ENCODE measurements at places on chromosomes 2 and 18.

DNA sequence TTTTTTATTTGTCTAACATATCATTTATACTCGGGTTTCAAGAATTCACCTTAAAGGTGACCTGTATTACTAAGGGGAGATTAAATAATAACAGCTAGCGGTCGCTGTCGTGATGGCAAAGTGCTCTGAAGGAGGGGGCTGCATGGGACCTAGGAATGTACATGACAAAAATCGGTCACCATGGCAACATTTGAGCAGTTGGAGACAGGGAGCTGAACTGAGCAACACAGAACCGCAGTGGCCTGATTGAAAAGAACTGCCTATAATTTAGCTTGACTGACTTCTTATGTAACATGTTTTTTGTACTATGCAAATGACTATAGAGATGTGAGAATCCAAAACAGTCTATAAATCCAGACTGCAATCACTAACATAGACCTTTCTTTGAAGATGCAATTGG, 34.3 kb upstream of the EPHA4 start:
- DNase-seq = no peak

GRCh38 chr2:36569267-36569856, 28.6 kb downstream of the FEZ2 start:
- no peak for DNase-seq

GRCh38 chr2:181130686-181131085, 150.3 kb downstream of the UBE2E3 start:
- DNase-seq = no peak

DNA sequence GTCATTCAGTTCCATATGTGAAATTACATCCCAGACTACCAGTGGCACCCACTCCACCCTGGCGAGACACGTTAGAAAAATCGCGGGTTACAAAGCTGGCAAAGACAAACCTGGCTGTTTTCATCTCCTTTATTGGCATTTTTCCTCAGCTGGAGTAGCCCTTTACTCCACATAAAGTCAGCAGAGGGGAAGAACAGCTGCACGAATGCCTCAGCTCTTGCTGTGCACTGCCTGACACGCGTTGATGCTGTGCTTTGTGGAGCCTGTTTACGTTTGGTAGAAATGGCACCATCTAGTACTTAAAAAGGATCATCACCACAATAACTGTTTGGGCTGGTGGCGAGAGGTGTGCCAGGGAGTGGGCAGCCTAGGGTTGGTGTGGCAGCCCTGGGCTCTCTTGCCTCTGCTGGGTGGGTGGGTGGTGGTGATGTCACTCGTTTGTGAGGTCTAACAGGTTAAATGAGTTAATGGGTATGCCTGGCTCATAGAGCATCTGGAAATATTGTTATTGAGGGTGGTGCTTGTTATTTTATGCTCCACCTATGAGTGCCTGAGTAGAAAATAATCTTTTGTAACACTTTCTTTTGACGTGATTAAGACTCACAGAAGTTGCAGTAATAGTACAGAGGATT, 16.4 kb downstream of the FARP2 start:
- no peak for DNase-seq

DNA sequence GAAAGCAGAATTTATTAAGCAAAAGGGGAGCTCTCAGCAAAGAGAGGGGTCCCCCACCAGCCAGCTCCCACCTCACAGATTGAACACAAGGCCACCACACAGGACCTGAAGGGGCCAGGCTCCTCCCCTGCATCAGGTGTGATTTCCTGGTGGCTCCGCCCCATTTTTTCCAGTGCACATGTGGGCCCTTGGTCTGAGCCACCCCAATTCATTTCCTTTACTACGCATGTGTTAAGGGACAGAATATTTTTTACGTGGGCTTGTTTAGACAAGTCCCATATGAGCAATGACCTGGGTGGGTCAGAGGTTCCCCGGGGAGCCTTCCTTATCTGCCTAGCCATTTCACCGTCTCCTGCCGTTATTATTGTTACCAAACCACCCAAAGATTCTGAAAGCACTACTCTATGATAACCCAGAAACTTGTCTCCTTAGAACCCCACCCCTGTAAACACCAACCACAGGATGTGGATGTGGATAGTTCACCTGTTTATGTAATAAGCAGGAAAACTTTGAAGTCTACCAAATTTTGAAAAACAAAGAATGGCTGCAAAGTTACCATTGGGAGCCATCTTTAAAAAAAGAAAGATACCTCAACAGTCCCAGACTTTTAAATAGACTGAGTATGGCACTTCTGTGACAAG, 191.7 kb downstream of the CD226 start:
- no peak for DNase-seq

- DNase-seq = no peak
Measured at GRCh38 chr2:85743304-85743978, 10.3 kb upstream of the ATOH8 start.

- no peak for DNase-seq
Measured at GRCh38 chr18:12944709-12945108, 3.1 kb upstream of the SEH1L start.

GRCh38 chr2:84395820-84396219, 63.3 kb downstream of the SUCLG1 start:
- no peak for DNase-seq

- no peak for DNase-seq
Measured at GRCh38 chr2:101830146-101830545, 132.6 kb downstream of the MAP4K4 start.

DNA sequence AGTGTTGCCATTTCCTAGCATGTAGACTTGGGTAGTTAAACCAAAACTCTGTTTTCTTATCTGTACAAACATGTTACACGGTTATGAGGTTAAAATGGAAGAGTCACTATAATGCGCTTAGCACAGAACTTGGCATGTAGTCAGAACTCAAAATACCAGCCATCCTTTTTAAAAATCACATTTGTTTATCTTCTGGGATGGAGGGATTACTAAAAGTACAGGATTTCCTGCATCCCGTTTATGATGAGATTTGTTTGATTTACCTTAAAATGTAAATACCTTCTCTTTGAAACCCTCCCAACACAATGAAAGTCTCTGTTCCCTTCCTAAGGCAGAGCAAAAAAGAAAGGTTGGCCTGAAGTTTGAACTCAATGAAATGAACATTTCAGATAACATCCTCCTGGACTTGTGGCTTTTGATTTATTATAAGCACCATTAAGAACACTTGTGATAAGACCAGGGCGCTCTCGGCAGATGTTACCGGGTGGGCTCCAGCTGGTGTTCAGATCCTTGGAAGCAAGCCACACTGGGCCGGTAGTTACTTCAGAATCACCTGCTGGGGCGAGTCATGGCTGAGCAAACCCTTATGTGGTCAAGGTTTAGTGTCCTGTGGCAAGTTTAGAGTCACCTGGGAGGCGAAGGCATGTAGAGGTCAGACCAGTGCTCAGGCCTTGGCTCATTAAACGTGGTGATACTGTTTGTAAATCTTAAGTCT, 105.7 kb downstream of the MGAT5 start:
- DNase-seq = no peak

DNA sequence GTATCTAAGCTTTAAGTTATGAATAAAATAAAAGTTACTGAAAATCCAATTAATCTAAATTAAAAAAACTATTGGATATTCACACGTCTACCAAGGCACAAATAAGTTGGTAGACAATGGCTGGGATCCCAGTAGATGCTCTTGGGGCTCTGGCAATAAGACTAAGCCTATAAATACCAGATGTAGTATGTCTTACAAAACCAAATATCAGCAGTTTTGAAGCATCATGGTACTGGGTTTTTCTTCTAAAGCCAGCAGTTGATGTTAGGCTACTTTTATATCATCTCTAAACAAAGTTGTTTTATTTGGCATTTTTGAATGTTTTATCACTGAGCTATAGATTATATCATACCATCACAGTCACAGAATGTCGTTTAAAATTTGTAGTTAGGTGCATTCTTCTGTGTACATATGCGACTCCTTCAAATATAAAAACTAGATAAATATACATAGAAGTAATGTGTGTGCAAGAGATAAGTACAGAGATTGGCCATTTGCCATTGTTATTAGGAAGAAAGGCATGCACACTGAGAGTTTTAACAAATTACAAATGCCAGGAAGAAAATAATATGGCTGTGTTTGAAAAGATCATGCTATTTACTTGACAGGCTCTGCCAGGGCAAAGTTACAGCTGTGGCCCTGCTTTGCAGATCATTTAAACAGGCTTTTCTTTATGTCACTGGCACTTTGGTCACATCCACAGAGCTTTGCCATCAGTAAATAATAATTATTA, 21.6 kb upstream of the TMEM17 start:
- DNase-seq = no peak

GRCh38 chr2:118457951-118458350, 369.7 kb downstream of the INSIG2 start:
- no peak for DNase-seq

- no peak for DNase-seq
Measured at GRCh38 chr18:5288517-5288935, 7.0 kb downstream of the ZBTB14 start.

- no peak for DNase-seq
Measured at GRCh38 chr2:202261531-202261930, 4.0 kb upstream of the NOP58 start.

DNA sequence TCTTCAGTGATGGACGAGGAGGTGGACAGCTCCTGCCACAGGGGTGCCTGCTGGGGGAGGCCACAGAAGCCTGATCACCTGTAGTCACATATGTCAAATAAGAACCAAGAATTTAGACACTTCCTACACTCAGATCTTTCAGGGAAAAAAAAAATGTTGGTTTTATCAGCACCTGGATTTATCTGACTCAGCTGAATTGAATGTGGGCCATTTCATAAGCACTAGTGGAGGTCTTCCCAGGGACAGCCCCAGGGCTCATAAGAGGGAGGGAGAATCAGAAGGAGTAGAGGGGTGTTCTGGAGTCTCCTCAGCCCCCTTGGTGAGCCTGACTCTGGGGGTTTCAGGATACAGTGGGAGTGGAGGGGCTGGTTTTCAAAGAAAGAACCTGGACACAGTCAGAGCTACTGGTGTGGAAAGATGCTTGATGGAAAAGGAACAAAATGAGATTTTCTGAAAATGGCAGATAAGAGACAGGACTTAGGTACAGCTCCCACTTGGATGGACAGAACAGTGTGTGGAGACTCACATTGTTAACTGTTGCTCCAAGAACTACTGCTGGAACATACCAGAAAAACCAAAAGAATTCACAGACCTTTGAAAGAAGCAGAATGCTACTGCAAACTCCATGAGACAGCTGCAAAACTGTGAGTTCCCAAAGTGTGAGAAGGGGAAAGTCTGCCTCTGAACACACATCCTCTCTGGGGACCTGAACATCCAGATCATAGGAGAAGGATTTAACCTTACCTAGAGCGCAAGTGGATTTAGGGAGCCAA, 45.4 kb downstream of the LCT start:
- no peak for DNase-seq

DNA sequence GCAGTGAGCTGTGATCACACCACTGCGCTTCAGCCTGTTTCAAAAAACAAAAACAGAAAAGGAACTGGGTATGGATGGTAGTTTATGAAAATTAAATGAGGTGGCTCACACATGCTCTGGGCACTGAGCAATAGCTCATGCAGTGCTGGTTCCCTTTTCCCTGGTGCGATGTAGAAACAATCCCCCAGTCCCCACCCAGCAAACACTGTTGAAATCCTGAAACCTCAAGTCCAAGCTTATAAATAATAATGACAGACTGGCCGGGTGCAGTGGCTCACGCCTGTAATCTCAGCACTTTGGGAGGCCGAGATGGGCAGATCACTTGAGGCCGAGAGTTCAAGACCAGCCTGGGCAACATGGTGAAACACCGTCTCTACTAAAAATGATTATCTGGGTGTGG, 55.4 kb upstream of the SMAD2 start:
- no peak for DNase-seq

DNA sequence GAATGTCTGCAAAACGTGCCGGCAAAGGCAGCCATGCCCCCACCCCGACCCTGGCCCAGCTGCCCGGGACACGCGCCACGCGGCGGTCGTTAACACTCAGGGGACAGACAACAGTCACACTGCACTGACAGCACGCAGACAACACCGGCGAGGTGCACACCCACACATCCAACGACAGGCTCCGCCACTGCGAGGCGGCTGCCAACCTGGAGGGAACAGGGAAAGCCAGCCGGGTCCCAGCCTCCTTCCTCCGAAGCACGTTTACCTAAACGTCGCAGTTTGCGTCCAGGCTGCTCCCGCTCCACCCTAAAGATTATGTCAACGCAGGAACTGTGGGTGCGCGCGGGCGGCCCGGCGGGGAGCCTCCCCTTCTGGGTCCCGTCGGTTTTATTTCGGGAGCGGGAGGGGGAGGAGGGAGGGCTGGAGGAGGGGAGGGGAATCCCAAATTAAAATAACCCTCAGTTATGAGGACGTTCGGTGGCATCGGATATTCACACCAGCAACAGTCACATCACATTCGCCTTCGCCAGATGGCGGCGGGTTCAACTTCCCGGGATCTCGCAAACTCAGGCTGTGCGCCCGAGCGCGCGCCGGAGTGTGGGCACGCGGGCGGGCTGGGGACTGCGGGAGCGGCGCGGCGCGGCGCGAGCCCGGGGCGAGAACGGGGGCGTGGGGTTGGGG, 644 bp downstream of the PTGR3 start:
- peak; percentile 32 for DNase-seq

DNA sequence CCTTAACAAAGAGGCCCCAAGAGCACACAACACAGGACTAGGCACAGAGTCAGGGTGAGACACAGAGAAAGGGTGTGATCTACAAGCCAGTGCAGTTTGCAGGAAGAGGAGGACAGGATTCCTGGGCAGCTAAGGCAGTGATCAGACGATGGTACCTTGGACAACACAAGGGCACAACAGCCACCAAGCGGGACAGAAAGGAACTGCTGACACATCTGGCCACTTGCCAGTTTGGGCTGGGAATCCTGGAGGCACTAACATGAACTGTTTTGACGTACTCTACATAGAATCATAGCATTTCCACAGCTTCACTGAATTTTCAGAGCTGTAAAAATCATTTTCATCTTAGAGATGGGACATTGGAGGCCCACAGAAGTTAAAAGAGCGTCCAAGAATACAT, 221.5 kb upstream of the SLC35G4 start:
- DNase-seq = no peak

DNA sequence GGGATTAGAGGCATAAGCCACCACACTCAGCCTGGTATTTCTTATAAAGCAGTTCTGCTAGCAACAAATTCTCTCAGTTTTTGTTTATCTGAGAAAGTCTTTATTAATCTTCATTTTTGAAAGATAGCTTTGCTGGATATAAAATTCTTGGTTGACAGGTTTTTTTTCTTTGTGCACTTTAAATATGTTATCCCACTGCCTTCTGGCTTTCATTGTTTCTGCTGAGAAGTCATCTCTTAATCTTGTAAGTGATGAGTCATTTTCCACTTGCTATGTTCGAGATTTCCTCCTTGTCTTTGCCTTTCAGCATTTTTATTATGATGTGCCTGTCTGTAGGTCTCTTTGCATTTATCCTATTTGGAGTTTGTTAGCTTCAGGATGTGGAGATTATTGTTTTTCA, 5.9 kb upstream of the ELAC1 start:
- peak; percentile 16 for DNase-seq

Measured in naive thymus-derived CD8-positive, alpha-beta T cell (primary cell).